ENCODE measurements at places on chromosomes 5 and 9.
A peak's percentile ranks its signal among the peaks of the same experiment; 100 is the strongest.

DNA sequence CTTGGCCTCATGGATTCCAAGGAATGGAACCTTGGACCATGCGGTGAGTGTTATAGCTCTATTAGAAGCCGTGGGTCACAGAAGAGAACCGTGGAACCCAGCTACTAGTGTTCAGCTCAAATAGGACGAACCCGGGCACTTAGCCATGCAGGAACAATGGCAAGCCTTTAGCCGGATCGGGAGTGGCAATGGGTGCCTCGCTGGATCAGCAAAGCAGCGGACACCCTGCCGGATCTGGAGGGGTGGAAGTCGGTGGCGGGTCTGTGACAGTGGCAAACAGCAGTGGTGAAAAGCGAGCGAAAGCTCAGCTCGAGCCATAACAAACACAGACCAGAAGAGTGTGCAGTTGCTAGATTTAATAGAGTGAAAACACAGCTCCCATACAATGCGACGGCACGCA lies 2.4 kb upstream of the CDO1 start:
- no peak for DNase-seq

GRCh38 chr9:76465442-76466298 lies 6.7 kb downstream of the GCNT1 start:
- no peak for DNase-seq

- DNase-seq = peak; percentile 24
These were observed 83.9 kb upstream of the GRAMD2B start for GRCh38 chr5:126339215-126339805.

DNA sequence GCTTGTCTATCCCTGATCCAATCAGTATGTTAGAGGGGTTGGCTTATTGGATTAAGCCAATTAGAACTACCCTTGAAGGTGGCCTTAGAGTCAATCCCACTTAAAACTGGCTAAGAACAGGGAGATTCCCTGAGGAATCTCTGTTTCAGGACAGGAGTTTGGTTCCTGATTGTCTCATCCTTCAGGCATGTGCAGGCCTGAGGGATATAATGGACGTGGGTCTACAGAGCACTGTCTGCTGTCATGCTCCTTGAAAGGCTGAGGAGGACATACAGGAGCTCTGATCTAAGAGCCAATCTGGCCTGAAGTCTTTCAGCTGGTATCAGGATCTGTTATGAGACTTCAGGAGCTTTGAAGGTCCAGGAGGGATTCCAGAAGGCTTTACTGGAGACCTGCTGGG lies 36.2 kb upstream of the PRXL2C start:
- no peak for DNase-seq

DNA sequence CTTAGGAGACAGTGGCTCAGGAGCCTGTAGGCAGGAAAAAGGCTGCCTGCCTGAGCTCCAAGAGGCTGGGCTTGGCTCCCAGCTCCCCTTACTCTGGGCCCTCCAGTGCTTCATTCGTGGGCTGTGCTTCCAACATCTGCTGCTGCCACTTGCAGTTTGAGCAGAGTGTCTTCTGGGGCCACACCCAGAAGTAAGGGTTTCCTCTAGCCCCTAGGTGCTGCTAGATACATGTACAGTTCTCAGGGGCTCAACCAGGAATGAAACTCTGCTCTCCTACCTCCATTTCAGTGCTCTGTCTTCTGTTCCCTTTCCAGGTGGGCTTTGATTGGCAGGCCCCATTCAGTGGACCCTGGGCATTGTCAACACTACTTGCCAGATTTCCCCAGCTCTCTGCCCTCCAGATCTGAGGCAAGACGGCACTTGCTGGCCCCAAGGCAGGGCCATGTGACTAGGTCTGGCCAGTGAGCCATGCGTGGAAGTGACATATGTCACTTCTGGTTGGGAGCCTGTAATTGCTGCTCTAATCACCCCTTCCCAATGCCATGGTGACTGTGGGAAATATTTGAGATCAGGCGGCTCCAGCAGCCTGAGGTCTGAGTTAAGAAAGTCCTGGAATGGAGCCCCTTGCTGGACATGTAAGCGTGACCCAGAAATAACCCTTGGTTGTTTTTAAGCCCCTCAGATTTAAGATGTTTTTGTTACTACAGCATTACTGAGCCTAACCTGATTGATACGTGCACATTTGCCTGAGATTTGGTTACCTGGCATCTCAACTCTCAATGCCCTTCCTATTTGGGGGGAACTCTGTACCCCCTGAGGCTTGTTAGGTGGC lies 9.4 kb upstream of the BOD1 start:
- DNase-seq = no peak

DNA sequence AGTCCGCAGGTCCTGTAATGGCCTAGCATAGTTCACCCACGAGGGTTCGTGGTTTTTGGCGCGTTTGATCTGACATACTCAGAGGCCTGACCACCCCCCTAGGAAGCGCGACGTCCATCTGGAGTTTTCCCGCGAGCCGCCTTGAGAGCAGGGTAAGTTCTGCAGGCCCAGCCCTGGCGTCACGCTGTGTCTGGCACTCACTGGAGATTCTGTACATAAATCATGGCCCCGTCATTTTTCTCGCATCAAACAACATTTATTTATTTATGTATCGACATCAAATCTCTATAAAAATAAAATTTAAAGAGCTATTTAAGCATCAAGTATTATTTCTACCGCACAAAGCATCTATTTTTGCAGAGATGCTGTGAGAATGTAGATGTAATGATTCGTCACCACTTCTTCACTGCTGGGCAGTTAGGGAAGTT lies 437 bp upstream of the TRIM41 start:
- no peak for DNase-seq

GRCh38 chr9:122797316-122798063 lies 2.4 kb upstream of the OR1K1 start:
- DNase-seq = no peak

- DNase-seq = peak; percentile 25
These were observed 9.1 kb upstream of the ERMP1 start for GRCh38 chr9:5841771-5842573.

GRCh38 chr9:128702949-128703615 lies 779 bp downstream of the PKN3 start:
- no peak for DNase-seq

Measured in stimulated activated CD8-positive, alpha-beta memory T cell treated with anti-CD3 and anti-CD28 coated beads, Interleukin-15, amount 100 ng/mL, for 1 hour (primary cell).